ENCODE measurements at places on chromosomes 13 and 19.

DNA sequence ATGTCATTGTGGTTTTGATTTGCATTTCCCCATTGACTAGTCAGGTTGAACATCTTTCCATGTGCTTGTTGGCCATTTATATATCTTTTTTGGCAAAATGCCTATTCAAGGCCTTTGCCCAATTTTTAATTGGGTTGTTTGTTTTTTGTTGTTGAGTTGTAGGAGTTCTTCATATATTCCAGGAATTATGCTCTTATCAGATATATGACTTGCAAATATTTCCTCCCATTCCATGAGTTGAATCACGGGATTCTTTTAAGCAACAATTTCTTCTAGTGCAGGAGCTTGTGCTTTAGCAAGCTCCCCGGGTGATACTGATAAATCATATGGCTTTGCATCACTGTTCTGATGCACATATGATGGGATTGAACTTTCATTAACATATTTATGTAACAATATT lies 47.0 kb upstream of the FLT1 start:
- no peak for DNase-seq

- no peak for DNase-seq
Measured at GRCh38 chr13:40355126-40355724, 311.2 kb downstream of the FOXO1 start.

DNA sequence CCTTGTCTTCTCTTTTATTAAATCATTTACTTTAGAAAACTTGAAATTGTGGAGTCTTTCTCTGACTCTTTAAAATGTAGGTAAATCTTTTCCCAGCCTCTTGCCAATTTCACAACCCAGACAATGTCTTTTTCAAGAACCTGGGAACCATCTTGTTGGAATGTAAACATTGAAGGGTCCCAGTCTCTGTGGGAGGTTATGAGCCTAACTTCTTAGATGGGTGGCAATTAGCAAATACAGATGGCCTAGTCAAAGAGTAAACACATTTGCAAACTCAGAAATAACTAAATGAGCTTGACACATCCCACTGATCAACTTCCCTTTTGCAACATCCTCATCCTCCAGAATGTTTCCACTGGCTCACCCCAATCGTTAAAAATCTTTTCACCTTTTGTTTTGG lies 721.0 kb downstream of the PCDH9 start:
- no peak for DNase-seq

- no peak for DNase-seq
Measured at GRCh38 chr13:110351636-110352420, 44.7 kb downstream of the COL4A2 start.

- no peak for DNase-seq
Measured at GRCh38 chr13:71464686-71465085, 402.3 kb downstream of the DACH1 start.

- DNase-seq, result no peak
Measured at GRCh38 chr13:110454956-110455355, 106.6 kb downstream of the RAB20 start.

GRCh38 chr19:46351241-46352041 lies 4.6 kb downstream of the PPP5C start:
- DNase-seq, result no peak

GRCh38 chr13:107716741-107717140 lies 498.6 kb downstream of the LIG4 start:
- DNase-seq, result no peak

- no peak for DNase-seq
Measured at GRCh38 chr19:7137120-7137519, 67.6 kb downstream of the ZNF557 start.

- no peak for DNase-seq
Measured at GRCh38 chr13:102816708-102817107, 17.8 kb downstream of the BIVM start.

- no peak for DNase-seq
Measured at GRCh38 chr13:27622881-27623280, 1.2 kb downstream of the POLR1D start.

DNA sequence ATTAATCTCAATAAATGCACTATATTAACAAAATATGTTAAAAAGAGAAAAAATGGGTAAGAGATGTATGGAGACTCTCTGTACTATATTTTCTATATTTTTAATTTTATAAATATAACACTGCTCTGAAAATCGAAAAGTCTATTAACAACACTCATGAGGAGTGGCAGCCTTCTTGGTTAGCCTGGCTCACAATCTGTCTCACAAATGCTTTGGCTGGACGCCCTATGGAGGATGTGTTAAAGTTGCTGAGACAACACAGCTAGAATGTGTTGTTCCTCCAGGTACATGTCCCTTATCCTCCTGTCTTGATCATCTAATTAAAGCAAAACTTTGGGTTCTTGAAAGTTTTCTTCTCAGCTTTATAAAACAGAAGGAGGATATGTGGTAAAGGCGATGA lies 396.6 kb upstream of the PCDH20 start:
- DNase-seq, result no peak

GRCh38 chr13:105874814-105875213 lies 660.6 kb downstream of the EFNB2 start:
- DNase-seq, result no peak

DNA sequence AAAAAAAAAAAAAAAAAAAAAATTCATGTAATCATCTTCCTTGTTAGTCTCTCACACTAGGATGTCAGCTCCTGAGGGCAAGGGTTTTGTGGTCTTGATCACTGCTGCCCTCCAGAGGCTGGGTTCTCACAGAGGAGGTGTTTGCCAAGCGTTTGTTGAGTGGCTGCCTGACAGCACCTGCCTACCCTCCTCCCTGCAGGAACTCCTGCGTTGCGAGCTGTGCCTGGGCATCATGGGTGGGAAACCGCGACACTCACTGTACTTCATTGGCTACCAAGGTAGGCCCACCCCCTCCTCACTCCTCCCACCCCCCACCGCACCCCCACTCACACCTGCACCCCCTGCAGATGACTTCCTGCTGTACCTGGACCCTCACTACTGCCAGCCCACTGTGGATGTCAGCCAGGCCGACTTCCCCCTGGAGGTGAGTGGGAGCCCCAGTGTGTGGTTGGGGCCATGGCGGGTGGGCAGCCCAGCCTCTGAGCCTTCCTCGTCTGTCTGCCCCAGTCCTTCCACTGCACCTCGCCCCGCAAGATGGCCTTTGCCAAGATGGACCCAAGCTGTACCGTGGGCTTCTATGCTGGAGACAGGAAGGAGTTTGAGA lies 8.1 kb downstream of the ATG4D start:
- no peak for DNase-seq

- no peak for DNase-seq
Measured at GRCh38 chr19:3262362-3262761, 37.9 kb downstream of the CELF5 start.

DNA sequence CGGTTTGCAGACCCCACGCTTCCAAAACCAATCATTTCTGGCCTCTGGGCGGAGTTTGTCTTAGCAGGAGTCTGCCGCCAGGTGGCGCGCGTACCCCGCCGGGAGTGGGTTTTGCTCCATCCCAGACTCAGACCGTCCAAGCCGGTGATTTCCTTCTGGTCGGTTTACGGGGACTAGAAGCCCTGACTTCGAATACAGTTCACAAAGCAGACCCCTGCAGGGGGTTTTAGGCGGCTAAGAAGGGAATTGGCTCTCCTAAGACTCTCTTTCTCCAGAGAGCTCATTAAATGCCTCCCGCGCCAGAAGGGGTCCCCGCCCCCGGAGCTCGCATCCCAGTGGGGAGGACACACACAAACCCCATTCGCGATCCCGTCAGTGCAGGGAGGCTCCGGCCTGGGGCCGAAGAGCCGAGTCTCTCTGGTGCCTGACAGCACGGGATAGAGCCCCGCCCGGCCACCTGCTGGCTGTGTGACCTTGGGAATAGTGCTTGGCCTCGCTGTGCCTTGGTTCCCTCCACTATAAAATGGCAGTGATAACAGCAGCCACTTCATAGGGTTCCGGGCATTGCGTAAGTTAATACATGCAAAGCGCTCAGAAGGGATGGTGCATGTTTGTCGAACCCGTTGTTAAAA lies 8.6 kb upstream of the NUP62 start:
- DNase-seq, result peak; percentile 89

DNA sequence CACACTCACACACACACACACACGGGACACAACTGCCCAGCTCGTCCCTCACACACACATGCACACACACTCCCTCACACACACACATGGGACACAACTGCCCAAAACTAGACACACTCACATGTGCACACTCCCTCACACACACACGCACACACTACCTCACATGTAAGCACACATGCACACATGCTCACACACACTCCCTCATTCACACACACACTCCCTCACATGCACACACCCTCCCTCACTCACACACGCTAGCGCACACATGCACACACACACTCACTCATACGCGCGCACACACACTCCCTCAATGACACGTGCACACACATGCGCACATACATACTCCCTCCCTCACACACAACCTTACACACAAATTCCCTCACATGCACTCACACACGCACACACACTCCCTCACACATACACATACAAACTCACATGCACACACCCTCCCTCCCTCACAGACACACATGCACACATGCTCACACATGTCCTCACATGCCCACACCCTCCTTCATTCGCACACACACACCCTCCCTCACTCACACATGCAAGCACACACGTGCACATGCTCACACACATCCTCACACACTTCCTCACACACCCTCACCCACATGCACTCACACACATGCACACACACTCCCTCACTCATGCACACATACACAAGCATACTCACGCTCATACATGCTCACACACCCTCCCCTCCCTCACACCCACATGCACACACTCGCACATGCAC lies 9.0 kb upstream of the RASA3 start:
- no peak for DNase-seq

DNA sequence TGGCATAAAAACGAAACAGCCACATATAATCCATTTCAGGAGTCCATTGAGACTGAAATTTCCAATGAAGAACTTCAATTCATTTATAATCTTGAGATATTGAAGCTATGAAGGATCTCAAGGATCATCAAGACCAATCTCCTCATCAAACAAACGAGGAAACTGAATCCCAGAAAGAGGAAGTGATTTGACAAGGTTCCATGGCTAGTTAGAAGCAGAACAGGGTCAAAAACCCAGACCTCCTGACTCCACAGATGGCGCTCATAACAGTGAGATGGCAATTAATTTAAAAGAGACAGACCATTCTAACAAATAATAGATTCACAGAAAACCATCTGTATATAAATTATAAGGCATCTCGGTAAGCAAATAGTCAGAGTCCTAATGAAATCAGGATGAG lies 229.7 kb downstream of the KCTD12 start:
- no peak for DNase-seq

DNA sequence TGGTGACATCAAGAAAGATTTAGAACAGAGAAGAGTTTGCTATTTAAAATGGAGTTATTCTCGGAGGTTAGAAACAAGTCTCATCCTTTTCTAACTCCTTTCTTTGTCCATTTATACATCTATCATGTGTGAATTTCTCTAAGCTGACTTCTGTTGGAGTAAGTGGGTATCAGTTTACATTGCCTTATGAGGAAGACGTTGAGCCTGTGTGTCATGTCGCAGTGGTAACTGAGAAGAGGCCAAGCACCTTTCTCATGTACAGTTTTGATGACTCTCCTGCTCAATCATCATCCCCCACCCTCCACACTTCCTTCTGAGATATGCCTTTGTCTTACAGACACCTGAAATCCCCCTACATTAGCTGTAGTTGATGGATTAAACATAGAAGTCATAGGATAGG lies 624.8 kb downstream of the LIG4 start:
- DNase-seq, result no peak

DNA sequence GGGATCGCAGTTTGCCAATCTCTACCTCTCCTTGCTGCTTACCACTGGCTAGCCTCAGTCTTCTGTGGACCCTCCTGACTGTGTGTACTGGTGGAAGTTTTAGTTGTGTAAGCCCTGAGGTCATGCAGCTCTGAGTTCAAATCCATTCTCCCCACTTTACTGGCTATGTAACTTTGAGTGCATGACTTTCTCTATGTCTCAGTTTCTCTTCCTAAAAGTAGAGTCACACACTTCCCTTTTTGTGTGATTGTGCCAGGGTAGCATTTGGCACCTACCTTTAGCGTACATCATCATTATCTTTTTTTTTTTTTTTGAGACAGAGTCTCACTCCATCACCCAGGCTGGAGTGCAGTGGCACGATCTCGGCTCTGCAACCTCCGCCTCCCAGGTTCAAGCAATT lies 70.3 kb downstream of the MAP4K1 start:
- DNase-seq, result no peak

DNA sequence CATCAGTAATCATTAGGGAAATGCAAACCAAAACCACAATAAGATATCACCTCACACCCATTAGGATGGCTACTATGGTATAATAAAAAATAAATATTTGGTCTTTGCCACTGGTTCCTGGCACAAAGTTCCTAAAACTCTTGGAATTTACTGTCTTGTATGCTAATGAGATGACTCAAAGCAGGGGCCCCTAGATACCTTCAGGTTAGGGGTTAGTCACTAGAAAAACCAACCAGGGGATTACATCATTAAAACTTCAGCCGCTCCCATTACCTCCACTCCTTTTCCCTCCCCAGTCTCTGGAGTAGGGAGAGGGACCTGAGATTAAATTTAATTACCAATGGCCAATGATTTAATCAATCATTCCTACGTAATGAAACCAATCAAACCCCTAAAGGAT lies 49.6 kb downstream of the THSD1 start:
- DNase-seq, result no peak

DNA sequence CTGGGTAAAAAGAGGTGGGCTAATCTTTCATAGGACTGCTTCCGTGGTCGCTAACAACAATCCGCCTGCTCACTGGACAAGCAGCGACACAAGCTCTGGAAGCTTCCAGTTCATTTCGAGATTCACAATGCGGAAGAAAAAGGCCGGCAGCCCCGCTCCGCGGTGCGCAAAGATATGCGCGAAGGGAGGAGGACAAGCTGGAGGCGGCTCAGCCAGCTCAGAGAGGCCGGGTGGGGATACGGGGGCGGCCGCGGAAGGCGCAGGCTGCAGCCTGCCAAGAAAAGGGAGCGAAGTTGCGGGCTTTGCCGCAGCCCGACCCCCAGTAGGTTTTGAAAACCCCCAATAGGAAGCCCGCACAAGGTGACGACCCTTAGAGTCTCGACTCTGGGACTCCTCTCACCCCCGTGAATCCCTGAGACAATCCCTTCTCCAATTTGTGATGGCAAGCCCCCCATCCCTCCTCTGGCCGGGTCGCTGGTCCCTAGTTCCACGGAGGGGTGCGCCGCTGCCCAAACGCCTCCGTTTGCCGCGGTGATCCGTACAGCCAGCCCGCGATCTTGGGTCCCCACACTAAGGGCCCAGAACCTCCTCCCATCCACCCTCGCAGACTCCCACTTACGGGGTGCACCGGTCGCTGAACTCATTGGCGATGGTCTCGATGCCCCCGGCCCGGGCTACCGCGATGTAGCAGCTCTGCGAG lies 697 bp downstream of the HSPH1 start:
- peak; percentile 71 for DNase-seq

Measured in liver (tissue), 10 donors.